Activated CD4-positive, alpha-beta T cell treated with anti-CD3 and anti-CD28 coated beads for 4 hours (primary cell): ENCODE measurements at places on chromosomes 5 and 9.

DNA sequence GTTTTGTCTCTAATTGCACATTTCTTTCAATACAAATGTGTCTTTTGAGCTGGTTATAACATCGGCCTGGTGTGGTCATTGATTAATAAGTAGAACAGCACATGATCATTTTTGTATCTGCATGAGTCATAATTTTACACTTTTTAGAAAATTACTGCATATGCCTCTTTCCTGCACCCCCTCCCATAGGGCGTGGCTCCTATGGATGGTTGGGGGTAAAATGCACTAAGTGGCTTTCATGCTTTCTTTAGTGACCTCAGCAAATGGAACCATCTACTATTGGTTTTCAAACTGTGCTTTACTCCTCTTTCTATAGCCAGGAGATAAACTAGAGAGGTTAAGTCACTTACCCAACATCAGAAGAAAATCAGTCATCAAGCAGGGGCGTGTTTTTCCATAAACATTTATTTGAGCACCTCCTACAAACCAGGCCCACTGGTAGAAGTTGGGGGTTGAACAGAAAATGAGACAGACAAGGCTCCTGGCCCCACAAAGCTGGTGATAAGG lies 3.8 kb downstream of the ANXA6 start:
- peak; percentile 62 for DNase-seq

GRCh38 chr5:125277494-125278154 lies 531.2 kb upstream of the ZNF608 start:
- DNase-seq = no peak

DNA sequence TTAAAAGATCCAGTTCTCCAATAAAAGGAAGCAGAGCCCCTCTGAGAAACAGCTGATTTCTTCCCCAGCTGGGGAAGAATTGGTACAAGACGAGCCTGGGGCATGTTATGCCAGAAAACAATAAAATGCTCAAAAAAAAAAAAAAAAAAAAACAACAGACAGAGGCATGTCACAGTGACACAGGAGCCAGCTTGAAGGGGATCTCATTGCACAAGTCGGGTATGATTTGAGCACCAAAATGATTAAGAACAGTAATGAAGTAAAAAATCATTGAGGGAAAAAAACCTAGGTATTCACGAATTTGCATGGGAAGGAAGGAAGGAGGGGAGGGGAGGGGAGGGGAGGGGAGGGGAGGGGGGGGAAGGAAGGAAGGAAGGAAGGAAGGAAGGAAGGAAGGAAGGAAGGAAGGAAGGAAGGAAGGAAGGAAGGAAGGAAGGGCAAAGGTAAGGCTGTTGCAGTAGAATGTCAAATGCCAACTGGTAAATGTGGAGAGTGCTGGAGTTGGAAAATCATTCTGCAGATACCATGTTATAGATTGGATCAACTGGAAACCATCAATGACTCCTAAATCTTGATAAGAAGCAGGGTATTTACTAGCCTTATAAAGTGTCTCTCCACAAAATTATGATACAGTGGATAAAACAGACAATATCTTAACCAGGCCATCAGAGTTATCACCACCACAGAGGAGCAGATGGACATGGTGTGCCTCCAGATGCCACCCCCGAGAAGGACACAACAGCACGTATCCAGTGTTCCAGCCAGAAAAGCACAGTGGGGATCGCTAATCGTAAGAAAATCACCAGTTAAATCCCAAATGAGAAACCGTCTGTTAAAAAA lies 7.2 kb downstream of the GNA14 start:
- DNase-seq = no peak

DNA sequence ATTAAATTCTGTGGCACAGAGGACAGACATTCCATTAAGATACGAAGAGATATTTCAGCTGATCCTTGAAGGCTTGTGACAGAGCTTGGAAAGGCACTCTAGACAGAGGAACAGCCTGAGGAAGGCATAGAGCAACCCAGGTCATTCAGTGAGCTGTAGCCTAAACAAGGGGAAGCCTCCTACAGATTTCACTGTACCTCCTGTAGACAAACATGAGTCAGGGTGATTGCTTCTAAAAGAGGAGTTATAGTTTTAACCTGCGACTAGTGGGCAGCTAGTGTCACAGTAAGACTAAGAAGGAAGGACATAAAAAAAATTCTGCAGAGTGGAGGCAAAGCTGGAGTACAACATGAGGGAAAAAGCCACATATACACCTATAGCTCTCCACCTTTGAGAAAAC lies 43.5 kb upstream of the ANKDD1B start:
- no peak for DNase-seq
